AG08395 (cell line): ENCODE measurements at places on chromosomes 4 and X.

DNA sequence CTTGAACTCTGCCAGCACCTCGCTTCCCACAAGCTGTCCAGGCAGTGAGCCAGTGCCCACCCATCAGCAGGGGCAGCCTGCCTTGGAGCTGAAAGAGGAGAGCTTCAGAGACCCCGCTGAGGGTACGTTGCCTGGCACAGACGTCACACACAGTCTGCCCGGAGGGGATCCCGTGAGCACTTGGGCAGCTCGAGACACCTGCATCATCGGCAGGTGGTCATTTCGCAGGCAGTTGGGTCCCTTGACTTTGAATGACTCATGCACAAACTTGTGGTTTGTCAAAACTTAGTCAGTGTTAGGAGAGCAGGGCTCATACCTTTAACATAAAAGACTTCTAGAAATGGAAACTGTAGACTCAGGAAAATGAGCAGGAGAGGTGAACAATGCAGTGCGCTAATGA, 9.9 kb downstream of the TACC3 start:
- DNase-seq = no peak

GRCh38 chr4:45865781-45866180, 258.1 kb downstream of the GABRG1 start:
- DNase-seq = no peak

GRCh38 chrX:95823796-95824195, 860.8 kb upstream of the DIAPH2 start:
- DNase-seq = no peak

DNA sequence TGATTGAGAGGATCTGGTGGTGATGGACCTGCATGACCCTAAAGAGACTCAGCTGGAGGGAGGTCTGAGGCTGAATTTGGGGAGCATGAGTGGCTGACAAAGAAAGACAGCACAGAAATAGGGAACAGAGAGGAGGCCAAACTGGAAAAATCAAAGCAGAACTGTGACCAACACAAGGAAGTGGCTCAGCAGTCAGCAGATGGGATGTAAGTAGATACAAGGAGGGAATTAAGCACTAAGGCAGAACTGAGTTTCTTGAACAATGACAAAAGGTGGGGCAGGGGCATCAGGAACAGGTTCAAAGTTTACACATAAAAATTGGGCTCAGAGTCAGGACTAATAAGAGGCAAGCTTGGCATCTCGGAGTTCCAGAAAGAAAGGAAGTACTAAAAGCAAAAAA, 144.3 kb upstream of the KLF3 start:
- no peak for DNase-seq

GRCh38 chrX:57899906-57900305, 10.4 kb downstream of the ZXDA start:
- no peak for DNase-seq
